ENCODE measurements at places on chromosomes 16 and 17. TPM values are rescaled to one million over a fixed set of nuclear protein-coding genes. Genes with fewer than 3 reads are reported as not detected.

Gene SP2
- total RNA-seq = 0.37 TPM

Gene C1QTNF1
- 21.0 TPM for total RNA-seq

Gene CCL3
- total RNA-seq = not detected

Gene CDH13
- total RNA-seq = 133 TPM

Gene LHX1
- total RNA-seq = not detected

Gene GNG13
- not detected for total RNA-seq
